Right cardiac atrium (tissue), 5 donors: ENCODE measurements at places on chromosomes 1 and 21. TPM values are rescaled to one million over a fixed set of nuclear protein-coding genes. Genes with fewer than 3 reads are reported as not detected.

DNA sequence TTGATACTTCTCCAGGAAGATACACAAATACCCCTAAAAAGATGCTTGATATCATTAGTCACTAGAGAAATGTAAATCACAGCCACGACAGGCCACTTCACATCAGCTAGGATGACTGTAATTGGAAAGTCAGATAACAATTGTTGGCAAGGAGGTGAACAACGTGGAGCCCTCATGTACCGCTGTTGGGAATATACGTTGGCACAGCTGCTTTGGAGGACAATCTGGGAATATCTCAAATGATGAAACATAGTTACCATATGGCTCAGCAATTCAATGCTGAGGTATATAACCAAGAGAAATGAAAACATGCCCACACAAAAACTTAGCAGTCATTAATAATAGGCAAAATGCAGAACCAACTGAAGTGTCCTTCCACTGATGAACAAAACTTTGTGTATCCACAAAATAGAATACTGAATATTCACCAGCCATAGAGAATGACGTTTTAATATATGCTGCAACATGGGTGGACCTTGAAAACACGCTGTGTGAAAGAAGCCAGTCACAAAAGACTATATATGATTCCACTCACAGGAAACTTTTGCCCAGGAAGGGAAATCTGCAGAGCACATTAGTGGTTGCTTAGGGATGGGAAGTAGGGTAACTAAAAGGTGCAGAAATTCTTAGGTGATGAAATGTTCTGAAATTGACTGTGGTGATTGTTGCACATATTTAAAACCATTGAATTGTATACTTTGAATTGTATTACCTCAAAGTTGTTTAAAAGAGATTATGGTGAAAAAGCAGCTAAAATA is 95.4 kb downstream of the AHCTF1 start:
- DNase-seq = no peak

- peak; percentile 31 for DNase-seq
These were observed 22.7 kb upstream of the AADACL3 start for GRCh38 chr1:12692967-12693782.

- no peak for DNase-seq
These were observed 478.9 kb downstream of the DPYD start for GRCh38 chr1:97441966-97442365.

GRCh38 chr1:161085165-161085564 is 4.2 kb downstream of the NECTIN4 start:
- DNase-seq = no peak

TRIM58 gene
- 0.42 TPM for total RNA-seq

DNA sequence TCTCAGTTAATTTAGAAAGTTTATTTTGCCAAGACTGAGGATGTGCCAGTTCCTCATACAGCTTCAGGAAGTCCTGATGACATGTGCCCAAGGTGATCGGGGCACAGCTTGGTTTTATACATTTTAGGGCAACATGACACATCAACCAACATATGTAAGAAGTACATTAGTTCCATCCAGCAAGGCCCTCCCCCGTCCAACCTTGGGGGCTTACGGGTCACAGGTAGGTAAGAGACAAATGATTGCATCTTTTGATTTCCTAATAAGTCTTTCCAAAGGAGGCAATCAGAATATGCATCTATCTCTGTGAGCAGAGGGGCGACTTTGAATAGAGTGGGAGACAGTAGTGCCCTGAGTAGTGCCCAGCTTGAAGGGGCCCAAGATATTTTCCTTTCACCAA is 19.6 kb upstream of the HAO2 start:
- no peak for DNase-seq

SERINC2 gene
- 1.3 TPM for total RNA-seq

GRCh38 chr1:66415281-66415680 is 118.7 kb upstream of the SGIP1 start:
- DNase-seq = no peak
